ENCODE measurements at places on chromosomes 11 and 22.

- DNase-seq: peak; percentile 96
These were observed 966 bp downstream of the AHNAK start for GRCh38 chr11:62545437-62546243.

DNA sequence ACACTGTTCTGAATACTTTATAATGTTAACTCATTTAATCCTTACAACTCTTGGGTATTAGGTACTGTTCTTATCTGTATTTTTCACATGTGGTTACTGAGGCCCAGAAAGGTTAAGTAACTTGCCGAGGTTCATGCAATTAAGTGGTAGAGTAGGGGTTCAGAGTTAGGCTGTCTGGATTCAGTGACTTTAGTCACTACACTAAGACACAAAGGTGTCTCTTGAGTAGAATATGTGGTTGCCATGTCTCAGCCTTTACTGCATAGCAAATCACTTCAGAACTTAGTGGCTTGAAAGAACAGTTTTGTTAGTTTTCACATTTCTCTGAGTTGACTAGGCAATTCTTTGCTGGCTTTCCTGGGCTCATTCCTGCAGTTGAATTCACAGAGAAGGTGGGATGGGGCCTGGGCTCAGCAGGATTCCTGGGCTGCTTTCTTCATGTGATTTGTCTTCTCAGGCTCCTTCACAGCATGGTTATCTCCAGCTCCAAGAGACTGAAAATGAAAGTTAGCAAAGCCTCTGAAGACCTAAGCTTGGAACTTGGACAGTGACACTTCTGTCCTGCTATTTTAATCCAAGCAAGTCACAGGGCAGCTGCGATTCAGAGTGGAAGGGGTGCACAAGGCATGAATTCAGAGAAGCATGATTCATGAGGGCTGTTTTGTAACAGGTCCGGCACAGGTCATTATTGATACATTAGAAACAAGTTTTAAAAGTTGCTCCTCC, 68.3 kb downstream of the SPECC1L start:
- DNase-seq: peak; percentile 43

- no peak for DNase-seq
These were observed 4.6 kb downstream of the MDK start for GRCh38 chr11:46386005-46386578.

DNA sequence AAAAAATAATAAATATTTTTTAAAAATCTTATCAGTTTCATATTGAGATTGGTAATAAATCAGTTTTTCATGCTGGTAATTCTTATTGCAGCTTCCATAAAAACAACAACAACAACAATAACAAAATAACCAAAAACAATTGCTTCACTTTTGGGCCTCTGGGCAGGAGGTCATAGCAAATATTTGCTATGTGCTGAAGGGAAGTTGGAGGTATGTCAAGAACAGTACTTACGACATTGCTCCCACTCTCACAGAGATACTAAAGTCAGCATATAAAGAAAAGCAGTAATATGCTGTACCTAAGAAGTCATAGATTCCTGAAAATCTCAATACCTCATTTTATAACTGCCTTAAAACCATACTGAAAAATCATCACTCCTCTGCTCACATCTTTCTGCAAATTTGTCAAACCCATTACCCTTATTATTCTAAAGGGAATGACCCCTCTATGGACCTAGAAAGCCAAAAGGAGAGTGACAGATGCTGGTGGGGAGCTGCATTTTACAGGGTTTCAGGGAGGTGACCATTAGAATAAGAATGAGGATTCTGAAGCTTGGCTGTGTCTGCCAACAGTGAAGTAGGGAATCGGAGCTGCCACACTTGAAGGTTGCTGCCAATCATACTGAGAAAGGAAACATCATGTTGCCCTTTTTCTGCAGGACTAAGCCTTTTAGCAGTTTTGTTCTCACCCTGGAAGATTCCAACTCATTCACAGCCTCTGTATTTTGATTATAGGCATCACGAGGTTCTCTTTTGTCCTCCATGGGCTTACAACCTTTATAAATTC, 742.9 kb downstream of the LRRC4C start:
- DNase-seq: no peak

- no peak for DNase-seq
These were observed 95.1 kb downstream of the PIWIL4 start for GRCh38 chr11:94662065-94662779.

DNA sequence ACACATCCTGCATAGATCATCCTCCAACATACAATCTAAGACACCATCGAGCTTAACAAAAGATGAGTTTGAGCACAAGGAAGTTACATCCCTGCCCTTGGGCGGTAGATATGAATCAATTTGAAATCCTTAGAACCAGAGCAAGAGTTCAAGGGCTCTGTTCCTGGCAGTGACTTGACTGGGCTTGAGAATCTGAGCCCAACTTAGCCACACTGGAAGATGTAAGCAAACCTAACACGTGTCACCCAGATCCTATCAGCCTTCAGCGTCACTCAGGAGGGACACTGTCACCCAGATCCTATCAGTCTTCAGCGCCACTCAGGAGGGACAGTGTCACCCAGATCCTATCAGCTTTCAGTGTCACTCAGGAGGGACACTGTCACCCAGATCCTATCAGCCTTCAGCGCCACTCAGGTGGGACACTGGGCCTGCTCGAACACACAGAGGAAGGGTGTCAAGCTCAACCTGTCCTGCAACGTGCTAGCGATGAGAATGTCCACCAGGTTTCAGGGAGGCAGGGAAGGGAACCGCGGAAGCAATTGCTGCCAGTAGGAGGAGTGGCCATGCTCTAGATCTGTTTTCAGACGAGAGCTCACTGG, 32.8 kb upstream of the CTSD start:
- DNase-seq: no peak

GRCh38 chr11:1706634-1707400, 9.8 kb downstream of the KRTAP5-6 start:
- peak; percentile 3 for DNase-seq

- DNase-seq: no peak
These were observed 79.0 kb upstream of the ZBED5 start for GRCh38 chr11:10936626-10937384.

- peak; percentile 12 for DNase-seq
These were observed 38.8 kb downstream of the OSBPL5 start for GRCh38 chr11:3126207-3126865.

- DNase-seq: peak; percentile 74
These were observed 21.1 kb upstream of the KLHL35 start for GRCh38 chr11:75453916-75454655.

GRCh38 chr11:36361472-36361871, 65.4 kb downstream of the PRR5L start:
- no peak for DNase-seq

DNA sequence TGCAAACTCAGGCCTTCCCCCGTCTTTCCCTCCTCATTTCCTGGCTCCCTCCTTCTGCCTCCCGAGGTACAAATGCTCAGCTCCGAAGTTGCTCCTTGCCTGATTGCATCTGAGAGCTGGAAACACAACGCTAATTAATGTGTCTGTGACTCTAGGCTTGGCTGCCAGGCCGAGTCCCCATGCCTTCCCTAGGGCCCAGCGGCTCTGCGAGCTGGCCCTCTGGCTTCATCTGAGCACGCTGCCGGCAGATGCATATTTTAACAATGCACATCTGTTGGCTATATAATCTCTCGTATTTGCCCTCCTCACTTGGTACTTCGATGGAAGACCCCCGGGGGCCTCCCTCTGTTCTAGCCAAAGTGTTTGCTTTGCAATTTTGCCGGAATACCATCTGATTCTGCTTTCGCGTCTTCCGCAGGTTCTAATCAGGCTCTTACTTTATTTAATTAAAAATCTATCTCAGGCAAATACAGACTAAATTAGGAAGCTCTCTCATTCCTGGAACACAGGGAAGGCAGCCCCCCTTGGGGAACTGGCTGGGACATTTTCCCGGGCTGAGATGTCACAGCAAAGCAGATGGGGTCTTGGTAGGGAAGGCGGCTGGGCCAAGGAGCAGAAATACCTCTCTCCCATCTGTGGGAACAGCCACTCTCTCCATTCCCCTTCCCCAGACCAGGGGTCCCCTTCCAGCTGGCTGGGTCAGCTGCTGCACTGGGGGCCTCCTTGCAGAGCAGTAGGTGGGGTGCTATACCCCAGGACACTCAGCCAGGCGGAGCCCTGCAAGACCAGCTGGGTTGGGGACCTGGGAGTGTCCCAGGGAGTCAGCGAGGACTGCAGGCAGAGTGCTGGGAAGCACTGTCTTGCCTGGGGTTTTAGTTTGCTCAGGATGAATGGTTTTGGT, 162.8 kb downstream of the ST3GAL4 start:
- no peak for DNase-seq

GRCh38 chr22:42664976-42665831, 16.0 kb upstream of the CYB5R3 start:
- DNase-seq: no peak

- DNase-seq: no peak
These were observed 194.0 kb downstream of the FAM181B start for GRCh38 chr11:82539669-82540068.

DNA sequence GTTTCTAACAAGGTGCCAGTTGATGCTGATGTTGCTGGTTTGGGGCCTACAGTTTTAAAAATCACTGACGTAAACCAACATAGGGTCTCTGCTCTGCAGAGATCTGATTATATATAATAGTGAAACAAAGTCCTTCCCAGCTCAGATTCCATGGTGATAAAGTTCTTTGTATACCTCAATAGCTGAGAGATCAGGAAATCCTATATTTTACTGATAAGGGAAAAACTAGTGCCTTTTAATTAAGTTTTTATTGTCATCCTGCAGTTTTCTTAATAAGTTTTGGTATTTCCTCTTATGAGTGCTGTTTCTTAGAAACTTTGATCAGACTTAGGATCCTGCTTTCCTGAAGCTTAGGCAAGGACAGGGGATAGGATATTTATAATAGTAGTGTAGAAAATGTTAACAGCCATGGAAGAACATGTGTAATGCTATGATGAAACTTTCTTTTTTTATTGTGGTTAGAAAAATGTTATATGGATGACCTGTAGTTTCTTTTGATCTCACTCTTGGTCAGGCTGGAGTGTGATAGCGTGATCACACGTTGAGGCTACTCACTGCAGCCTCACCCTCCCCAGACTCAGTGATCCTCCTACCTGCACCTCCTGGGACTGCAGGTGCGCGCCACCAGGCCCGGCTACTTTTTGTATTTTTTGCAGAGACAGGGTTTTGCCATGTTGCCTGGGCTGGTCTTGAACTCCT, 14.1 kb downstream of the CAPRIN1 start:
- peak; percentile 33 for DNase-seq

GRCh38 chr22:43094085-43094484, 4.9 kb upstream of the TTLL1 start:
- peak; percentile 26 for DNase-seq

DNA sequence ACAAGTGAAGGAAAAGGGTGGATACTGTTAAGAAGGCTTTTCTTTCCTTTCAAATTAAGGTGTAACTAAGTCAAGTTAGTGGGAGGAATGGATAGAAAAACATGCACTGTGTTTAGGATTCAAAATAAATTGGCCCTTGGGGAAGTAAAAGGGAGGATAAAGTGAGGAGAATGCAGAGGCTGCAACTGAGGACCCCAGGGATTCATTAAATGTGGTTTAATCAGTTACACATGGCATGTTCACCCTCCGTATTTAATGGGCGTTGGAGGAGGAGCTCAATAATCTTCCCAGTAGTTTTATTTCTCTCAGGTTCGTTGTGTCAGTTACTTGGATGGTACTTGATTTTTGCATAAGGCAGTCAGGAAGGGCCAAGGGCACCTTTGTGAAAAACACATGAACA, 966.3 kb downstream of the JRKL start:
- no peak for DNase-seq

DNA sequence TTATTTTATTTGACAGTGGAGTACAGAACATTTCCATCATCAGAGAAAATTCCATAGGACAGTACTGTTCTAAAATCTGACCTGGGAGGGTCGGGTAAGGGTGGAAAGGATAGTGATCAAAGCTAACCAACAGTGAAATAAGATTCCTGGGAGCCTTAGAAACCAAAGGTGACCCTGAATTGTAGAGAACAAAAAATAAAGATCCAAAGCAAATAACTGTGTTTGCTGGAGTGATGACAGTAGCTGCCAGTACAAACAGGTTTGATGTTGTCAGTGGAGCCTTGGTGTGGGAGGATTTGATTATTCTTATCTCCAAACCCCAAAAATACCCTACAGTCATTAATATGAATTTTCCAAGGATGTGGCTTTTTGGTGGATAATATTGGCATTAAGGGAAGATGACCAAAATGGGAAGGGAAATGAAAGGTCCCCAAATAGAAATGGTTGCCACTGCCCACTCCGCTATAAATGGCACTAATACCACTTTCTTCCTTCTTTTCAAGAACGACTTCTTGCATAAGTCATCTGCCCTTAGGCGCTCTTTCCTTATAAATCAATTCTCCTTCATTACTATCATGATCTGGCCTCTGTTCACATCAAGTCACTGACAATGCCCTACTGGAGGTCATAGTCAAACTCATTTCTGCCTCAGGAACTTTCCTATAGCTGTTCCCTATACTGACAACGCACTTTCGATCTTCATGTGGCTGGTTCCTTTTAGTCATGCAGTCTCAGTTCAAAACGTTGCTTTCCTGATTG, 44.4 kb downstream of the EHF start:
- no peak for DNase-seq

DNA sequence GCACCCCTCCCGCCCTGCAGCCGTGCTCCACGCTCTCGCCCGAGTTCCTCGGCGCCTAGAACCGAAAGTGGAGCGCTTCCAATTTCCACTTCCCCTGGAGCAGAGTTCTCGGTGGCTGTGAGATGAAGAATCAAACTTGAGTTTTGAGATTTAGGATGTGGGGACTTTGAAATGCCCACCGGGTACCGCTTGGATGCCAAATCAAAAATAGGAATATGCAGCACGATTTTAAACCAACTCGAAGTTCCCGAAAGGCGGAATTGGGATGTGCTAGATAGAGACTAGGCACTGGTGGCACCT, 569 bp downstream of the POLA2 start:
- DNase-seq: no peak
